Amniotic stem cell (primary cell): ENCODE measurements at places on chromosomes 6 and 20.

- DNase-seq: no peak
These were observed 968 bp downstream of the PHF3 start for GRCh38 chr6:63636518-63637021.

- DNase-seq: no peak
These were observed 32.8 kb downstream of the REPS1 start for GRCh38 chr6:138955262-138955661.

- DNase-seq: no peak
These were observed 139.8 kb downstream of the ZDHHC14 start for GRCh38 chr6:157520596-157521361.

- DNase-seq: no peak
These were observed 9.8 kb upstream of the BTN1A1 start for GRCh38 chr6:26489996-26490964.

- DNase-seq: no peak
These were observed 8.3 kb downstream of the WRNIP1 start for GRCh38 chr6:2773449-2773848.

GRCh38 chr6:12233693-12234571 lies 56.2 kb upstream of the EDN1 start:
- peak; percentile 37 for DNase-seq

DNA sequence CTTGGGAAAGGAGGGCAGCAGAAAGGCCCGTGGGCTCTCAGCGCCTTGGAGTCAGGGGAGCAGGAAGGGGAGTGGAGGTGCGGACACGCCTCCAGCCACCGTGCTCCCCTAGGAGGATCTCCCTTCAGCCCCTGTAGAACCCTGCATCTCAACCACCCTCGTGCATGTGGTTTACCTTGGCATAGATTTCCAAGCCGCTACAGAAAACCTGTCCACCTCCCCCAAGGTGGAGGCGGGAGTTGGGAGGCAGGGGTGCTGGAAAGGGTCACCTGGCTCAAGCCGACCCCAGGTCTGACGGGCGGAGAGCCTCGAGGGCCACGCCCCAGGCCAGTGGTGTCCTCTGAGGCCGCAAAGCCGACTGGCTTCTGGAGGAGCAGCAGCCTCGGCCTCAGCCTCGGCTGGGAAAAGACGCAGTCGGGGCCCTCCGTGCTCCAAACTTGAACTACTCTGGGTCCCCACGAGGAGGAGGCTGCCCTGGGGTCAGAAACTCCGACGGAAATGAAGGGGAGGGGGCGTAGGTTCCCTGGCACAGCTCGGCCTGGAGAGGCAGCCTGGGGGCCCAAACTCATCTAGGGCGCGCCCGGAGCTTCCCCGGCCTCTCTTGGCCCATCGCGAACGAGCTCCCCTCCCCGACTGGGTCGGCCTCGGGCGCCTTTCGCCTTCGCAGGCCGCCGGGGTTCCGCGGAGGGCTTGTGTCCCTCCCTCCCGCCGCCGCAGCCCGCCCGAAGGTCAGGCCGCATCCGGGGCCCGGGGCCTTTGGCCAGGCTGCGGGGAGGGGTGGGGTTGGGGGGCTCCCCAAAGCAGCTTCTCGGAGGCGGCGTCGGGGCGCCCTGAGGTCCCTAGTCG lies 6.3 kb upstream of the FOXF2 start:
- DNase-seq: no peak

GRCh38 chr6:28537509-28538140 lies 11.9 kb downstream of the GPX5 start:
- no peak for DNase-seq

DNA sequence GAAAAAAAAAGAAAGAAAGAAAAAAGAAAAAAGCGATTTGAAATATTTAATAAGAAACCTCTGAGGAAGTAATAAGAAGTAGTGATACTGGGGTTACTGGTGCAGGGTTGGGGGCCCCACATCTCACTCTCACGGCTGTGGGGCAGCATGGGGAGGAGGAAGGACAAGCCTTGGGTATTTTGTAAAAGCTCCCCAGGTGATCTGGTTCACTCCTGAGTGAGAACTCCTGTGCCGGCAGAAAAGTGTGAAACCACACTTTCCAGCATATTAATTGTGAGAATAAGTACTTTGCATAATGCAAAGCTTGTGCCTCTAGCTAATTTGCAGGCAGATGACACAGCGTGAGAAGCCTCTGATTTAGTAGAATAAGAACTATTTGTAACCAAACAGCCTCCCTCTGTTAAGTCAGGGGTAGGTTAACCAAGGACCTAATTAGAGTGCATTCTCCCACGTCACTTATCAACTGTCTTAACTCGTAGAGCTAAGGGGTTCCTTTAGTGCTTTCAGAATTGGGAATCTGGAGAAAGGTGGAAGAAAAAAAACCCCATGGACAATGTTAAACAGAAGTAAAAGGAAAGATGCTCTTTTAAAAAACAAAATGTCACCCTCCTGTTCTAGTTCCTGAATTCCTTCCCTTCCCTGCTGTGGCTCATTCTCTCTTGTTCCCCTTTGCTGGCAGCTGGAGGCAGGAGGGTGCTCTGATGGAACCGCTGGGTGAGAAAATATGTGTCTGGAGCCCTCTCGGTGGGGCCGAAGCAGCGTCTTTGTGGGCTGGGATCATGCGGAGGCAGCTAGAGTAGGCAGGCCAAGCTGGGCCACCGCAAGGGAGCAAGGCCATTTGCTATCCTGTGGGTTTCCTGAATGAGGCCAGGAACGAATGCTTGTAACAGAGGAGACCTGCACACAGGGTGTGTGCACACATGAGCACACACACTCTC lies 108.7 kb downstream of the FYN start:
- no peak for DNase-seq

DNA sequence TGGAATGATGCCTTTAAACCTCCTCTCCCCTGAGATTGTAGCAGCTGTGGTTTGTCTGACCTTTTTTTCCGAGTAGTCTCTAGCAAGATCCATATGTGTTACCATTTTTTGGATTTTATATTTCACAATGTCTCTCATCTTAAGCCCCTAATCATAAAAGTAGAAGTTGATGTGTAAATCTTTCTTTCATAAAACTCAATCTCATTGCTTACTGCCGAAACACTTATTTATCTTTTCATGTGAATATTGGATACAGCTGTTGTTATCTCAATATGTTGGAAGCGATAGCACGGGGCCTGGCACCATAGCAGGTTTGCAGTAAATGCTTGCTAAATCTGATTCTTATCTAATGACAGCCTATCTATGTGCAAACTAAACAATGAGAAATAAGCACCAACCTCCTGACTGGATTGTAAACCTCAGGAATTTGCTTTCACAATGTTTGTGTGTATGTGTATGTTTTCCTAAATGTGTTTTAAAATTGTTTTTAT lies 14.2 kb downstream of the SMPDL3A start:
- DNase-seq: no peak

DNA sequence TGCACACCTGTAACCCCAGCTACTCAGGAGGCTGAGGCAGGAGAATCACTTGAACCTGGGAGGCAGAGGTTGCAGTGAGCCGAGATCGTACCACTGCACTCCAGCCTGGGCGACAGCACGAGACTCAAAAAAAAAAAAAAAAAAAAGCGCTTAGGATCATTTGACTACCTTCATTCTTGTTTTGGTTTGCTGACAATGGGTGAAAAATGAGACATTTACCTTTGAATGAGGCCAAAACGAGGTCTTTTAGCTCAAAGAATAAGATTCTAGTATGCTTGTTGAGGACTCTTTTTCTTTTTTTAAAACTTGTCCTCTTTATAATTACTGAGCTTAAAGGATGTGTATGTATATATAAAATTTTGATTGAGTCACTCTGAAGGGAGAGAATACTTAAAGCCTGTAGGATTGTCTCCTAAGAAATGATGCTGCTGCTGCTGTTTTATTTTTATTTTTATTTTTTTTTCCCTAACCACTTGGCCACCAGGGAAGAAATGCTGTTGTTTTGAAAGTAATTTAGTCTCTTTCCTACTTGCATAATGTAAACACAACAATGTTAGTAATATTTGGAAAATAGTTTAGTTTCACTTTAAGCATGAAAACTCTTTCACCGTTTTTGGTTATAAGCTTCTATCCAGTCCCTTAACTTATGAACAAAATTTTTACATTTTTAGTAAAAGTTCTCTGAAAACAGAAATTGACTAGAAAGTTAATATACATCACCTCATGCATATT lies 7.9 kb downstream of the UBR2 start:
- DNase-seq: no peak

DNA sequence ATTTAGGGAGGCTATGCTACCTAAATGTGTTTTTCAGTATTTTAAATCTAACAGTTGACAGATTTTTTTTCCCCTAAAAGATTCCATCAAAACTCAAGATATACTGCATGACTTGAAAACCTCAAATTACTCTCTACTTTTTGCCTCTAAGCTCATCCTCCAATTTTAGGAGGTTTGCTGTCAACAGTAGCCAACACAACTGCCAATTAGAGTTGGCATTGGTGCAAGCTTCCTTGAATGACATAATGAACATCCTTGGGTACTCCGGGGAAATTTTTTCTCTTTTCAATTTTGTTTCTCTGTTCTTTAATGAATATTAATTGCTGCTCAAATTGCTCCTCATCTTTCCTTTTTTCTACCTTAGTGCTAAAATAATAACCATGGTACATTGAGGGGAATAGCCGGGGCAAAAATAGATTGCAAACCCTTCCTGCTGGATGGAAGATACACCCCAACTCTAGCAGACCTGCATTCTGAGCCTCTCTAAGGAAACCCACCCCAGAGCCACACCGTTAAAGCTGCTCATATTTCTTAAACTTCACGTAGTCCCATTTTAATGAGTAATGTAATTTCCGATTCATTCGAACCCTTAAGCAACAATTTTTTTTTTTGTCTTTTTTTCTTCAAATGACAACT lies 34.3 kb downstream of the SLC22A23 start:
- DNase-seq: no peak

GRCh38 chr6:112912416-112913101 lies 565.4 kb downstream of the RFPL4B start:
- no peak for DNase-seq

GRCh38 chr6:149924206-149924932 lies 1.4 kb upstream of the RAET1G start:
- no peak for DNase-seq

- DNase-seq: no peak
These were observed 634.6 kb downstream of the PRKN start for GRCh38 chr6:162092816-162093502.

GRCh38 chr6:139344186-139344963 lies 30.1 kb downstream of the CITED2 start:
- no peak for DNase-seq

DNA sequence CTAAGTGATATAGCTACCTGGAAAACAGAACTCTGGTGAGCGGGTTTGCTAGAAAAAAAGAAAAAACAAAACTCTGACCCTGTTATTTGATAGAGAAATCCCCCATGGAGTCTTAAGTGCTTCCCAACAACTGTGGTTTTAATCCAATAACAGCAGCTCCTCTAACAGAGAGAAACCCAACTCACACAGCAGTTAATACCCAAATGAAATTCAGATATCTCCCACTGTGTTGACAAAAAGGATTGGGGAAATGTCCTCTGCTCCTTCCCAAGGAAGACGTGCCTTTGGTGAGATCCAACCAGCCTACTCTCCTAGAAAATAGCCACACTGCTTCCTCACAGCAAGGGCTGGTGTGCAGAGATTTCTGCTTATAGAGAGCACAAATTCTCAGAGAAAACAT lies 200.4 kb upstream of the FBXL4 start:
- DNase-seq: no peak

DNA sequence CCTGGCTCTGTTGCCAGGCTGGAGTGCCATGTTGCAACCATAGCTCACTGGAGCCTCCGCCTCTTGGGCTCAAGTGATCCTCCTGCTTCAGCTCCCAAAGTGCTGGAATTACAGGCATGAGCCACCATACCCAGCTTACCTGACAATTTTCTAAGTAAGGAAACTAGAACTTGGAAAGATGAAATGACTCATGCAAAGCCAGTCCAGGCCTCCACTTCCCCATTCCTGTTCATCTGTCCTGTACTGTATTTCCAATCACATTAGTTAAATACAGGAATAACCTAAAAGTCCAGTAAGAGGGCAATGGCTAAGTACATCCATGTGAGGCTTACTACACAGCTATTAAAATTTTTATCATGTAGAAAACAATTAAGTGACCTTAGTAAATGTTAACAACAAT lies 8.3 kb upstream of the ADGB start:
- DNase-seq: no peak

DNA sequence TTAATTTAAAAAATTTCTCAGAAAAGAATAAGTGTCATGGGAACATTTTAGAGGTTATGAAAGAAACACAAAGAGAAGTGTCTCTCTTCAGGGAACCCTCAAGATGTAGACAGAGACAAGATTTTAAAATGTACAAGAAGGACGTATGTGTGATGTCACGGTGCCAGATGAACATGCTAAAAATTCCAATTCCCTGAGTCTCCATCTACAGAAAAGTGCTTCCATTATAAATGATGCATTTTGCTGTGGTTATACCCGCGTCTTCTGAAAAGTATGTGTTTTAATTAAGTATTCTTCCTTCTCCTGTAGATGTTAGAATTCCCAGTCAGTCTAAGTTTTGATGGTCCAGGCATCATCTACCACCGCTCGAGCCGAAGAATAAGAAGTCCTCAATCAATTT lies 489.1 kb downstream of the PREX1 start:
- DNase-seq: no peak

DNA sequence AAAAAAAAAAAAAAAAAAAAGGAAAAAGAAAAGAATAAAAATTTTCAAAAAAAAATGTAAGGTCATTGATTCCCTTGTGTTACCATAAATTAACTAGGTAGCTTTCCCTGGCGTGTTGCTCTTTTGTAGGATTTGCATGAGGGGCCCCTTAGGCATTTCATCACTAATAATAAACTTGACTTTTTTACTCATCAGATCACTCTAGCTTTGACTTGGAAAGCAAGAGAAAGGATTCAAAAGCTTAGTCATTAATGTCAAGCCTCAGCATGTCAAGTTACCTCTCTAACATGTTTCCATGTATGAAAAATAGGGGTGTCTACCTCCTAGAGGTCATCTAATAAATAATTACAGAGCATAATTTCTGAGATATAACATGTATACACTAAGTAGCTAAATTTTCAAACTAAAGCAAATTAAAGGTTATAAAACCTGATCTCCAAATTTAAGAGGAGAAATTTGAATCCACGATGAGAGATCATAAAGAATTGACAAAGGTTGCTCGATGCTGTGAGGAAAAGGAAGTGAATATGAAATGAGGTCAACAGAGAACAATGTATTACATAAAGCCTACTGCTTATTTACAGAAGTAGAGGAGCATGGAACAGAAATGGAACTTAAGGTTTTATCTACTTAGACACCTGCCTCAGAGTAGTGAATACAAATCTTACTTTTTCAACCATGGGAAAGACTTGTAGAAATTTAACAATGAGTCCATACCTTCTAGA lies 86.8 kb downstream of the ARHGAP18 start:
- DNase-seq: no peak

GRCh38 chr6:36759148-36759759 lies 61.6 kb downstream of the RAB44 start:
- DNase-seq: peak; percentile 33
